ENCODE measurements at places on chromosomes 16 and 17.
A peak's percentile ranks its signal among the peaks of the same experiment; 100 is the strongest.

- DNase-seq, result no peak
Observed at GRCh38 chr17:69105907-69106730, 35.6 kb downstream of the ABCA6 start.

DNA sequence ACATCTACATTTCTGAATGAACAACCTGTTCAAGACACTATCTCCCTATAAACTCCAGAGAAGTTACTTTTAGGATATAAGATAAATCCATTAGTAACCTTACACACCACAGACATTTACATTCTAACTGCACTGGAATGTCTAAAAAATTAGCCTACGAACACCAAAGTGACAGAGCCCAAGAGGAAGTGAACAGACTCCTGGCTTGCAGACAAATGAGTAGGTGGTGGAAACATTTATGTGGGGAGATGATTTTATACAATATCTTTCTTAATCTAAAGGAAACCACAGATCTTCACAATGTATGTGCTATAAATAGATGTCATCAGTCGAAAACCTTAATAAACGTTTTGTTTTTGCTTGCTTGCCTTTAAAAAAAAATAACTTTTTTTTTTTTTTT lies 18.8 kb downstream of the ZNF652 start:
- DNase-seq, result peak; percentile 73

GRCh38 chr16:71276589-71277334 lies 12.4 kb downstream of the CMTR2 start:
- no peak for DNase-seq

GRCh38 chr16:17691899-17692176 lies 221.1 kb upstream of the XYLT1 start:
- no peak for DNase-seq

- DNase-seq, result no peak
Observed at GRCh38 chr16:70661918-70662641, 15.7 kb downstream of the IL34 start.

DNA sequence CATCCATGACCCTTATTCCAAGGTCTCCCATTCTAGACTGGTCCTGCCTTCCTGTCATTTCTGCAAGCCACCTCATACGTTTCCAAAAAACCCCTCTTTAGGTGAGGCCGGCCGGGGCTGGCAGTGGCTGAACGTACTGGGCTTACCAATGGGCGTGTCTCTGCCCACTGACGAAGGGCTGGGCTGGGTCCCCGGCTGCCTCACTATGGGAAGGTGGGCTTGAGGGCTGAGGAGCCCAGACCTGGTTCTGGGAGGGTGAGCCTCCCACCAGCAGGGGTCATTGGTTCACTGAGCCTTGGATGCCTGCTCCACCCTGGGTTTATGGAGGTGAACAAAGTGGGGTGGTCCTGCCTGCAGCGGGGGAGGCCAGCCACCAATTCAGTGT lies 19.9 kb downstream of the KDM8 start:
- no peak for DNase-seq

DNA sequence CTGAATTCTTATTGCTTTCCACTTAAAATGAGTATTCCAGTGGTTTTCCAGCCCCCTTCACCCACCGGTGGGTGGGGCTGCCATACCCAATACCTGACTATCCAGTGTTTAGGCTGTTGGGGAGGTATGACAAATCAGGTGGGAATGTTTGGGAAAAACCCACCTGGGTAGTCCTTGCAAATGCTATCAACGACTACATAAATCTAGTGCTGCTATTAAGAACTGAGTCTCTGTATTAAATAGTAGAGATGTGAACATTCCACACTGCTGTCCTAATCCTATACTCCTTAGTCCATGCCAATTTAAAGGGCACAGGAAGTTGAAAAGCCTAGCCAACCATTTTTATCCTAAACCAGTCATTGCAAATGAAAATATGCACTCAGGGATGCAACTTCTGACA lies 126.6 kb downstream of the AXIN2 start:
- DNase-seq, result no peak

GRCh38 chr17:14882131-14882530 lies 383.0 kb downstream of the PMP22 start:
- DNase-seq, result no peak

DNA sequence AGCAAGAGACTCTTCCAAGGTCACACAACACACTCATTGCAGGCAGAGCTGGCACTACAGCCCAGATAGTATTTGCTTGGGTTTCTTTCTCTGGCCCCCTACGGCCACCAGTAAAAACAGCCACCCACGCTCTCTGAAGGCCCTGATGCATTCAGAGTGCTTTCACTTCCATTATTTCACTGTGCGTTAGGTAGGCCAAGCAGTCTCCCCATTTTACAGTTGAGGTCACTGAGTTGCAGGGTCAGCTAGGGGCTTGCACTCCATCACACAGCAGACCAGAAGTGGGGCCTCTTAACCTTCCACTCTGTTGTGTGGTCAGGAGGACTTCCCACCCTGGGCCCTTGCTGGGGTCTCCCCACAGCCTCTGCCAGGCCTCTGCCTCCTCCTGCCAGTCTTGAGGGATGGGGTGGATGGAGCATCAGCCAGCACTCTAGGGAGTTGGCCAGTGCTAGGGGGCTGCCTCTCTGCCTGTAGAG lies 2.5 kb downstream of the TBX21 start:
- no peak for DNase-seq

GRCh38 chr16:86509759-86510464 lies 415 bp upstream of the FOXF1 start:
- no peak for DNase-seq

GRCh38 chr16:57693550-57693949 lies 1.1 kb upstream of the DRC7 start:
- no peak for DNase-seq

DNA sequence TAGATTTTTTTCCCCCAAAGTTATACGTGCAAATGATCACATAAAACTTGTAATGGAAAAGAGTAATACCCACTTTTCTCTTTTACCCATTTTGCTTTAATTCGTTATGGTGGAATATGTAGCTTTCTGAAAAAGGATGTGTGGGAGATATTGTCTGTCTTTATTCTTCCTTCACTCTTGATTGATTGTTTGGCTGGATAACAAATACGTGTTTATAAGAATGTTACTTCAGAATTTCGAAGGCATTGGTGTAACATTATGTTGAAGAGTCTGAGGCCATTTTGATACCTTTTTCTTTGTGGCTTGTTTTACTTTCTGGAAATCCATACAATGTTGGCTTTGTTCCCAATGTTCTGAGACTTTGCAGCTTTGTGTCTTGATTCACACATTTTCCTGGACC lies 71.4 kb downstream of the BCAS3 start:
- no peak for DNase-seq

GRCh38 chr17:5530265-5531084 lies 44.1 kb downstream of the MIS12 start:
- DNase-seq, result no peak

- no peak for DNase-seq
Observed at GRCh38 chr16:56683424-56684172, 1.3 kb downstream of the MT1X start.

GRCh38 chr16:51150888-51151320 lies at the start of gene SALL1:
Gene SALL1 (minus strand): TSS chr16:51151270. CDS start chr16:51151241, 29 bp downstream.
- DNase-seq, result no peak

DNA sequence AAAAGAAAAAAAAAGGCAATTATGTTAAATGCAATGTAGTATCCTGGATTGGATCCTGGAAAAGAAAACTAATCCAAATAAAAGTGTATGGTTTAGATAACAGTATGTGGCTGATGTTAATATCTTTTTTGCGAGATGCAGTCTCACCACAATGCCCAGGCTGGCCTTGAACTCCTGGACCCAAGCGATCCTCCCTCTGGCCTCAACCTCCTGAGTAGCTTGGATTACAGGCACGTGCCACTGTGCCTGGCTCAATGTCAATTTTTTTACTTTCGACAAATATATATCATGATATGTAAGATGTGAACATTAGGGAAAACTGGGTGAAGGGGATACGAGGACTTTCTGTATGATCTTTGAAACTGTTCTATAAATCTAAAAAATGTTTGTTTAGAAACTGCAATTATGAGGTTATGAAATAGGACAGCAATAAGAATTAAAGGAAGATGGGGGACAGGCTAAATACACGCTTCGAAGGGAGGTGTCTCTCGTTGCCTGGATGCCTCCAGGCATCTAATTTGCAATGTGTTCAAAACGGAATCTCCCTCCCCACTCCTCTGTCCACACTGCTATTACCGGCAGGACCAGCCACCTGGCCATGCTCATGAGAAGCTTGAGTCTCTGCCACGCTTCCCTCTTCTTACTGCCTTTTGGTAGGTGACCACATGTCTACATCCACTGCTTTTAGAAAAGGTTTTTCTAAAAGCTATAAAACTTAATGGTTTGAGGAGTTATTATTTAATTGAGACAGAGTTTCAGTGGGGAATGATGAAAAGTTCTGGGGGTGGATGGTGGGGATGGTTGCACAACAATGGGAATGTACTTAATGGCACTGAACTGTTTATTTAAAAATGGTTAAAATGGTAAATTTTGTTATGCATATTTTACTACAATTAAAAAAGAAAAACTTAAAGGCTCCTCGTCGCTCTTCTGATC lies 15.2 kb downstream of the UBE2O start:
- DNase-seq, result no peak

DNA sequence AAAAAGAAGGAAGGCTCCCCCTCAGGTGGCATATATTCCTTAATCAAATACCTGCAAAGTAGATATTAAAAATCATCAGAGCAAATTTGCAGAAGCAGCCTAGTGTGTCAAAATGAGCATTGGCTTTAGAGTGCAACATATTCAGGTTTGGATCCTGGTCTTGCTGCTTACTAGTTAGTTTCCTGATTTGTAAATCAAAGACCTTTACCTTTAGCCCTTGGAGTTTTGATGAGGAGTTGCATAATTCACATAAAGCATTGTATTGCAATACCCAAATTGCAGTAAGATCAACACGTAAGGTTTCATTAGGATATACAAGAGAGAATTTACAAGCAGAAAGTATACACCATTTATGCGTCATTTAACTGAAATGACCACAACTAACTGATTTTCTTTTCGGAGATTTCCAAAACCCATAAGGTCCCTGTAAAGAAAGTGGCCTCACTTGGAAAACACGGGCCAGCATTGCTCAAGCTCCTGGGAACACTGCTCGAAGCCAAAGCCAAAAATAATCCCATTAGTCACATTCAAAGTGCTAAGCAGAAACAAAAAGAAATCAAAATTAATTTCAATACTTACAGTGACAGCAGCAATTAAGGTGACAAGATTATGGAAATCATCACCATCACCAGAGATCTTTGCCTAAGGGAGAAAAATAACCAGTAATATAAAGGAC lies 415.9 kb upstream of the ERCC4 start:
- DNase-seq, result no peak

DNA sequence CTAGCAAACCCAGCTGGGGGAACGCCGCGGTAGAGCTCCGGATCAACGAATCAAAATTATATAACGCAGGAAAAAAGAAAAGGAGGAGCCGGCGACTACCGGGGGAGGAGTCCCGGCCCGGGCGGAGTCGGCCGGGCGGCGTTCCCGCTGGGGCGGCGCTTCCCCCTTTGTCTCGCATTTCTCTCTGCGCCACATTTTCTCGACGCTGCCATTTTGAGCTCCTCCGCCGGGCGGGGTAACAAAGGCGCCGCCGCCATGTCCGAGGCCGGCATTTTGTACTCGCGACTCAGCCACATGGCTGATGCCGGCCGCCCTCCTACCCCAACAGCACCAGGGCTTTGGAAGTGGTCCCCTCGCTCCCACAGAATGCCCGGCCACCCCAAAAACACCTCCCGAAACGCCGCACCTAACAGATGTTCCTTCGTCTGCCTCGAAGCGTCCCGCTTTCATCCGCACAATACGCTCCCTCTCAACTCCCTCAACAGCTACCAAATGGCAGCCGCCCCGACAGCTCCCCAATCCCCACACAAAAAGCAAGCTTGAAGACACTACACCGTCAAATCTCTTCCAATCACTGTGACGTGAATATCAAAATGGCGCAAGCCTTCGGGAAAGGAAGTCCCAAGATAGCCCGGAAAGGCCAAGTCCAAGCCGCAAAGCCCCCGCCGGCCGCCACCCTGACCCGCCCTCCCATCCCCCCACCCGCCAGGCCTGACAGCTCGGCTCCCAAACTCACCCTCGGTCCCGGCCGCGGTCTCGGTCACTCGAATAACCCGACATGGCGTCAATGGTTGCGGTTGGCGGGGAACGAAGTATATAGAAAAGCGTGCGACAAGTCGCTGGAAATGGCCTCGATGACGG lies 519 bp downstream of the DDX5 start:
- DNase-seq, result peak; percentile 91

GRCh38 chr17:65559461-65559803 lies 2.0 kb downstream of the AXIN2 start:
- no peak for DNase-seq

- no peak for DNase-seq
Observed at GRCh38 chr17:35683591-35683990, 47.8 kb upstream of the RASL10B start.

DNA sequence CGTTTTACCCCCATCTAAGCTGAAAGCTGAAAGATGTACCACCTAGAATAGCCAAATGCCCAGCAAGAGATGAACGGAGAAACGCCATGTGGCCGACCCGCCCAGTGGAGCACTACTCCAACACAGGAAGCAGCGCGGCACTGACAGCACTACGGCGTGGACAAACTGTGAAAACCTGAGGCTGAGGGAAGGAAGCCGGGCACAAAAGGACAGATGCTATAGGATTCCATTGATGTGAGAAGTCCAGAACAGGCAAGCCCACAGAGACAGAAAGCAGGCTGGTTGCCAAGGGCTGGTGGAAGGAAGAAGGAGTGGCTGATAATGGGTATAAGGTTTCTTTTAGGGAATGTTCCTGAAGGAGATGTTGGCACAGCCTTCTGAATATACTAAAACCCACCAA lies 29.4 kb upstream of the SLC38A8 start:
- DNase-seq, result no peak

DNA sequence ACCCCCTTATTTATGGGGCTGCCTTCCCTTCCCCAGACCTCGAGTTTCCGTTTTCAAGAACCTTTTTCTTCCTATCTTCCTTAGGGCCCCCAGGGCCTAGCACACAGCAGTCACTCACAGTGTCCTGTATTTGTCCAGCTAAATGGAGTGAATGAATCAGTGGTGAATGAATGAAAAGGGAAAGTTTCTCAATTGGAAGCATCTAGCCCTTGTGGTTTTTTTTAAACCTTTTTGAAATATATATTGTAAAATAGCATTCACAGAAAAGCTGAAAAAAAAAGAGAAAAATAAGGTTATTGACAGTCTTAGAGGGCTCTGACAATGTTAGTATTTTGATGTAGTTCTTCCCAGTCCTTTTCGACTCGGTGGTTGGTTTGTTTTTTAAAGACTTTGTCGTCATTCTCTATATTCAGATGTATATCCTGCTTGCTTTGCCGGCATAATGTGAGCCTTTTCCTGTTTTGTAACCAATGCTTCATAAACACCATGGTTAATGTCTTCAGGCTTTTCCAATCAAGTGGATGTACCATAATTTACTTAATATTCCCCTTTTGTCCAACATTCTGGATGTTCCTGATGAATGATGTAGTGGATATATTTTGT lies 45.3 kb downstream of the RAI1 start:
- no peak for DNase-seq

DNA sequence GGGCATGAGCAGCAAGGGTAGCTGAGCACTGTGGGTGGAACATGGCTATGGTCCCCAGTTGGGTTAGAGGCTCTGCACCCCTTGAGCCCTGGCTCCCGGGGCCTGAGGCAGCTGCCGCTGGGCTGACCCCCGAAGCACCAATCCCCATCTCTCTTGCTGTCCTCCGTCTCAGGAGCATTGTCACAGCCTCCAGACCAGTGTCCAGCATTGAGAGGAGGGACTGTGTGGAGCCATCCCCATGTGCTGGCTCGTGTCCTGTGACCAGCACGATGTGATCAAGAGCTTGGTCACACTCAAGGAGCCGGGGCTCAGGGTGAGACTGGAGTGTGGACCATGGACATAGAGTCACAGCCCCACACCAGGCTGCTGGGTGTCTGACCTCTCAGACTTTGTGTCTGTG lies 2.9 kb downstream of the SMTNL2 start:
- DNase-seq, result no peak

Measured in hematopoietic multipotent progenitor cell treated with erythropoietin and hydrocortisone succinate and interleukin-3 and kit ligand, for 6 days (in vitro differentiated cells).